ENCODE measurements at places on chromosomes 2 and 18. TPM values are rescaled to one million over a fixed set of nuclear protein-coding genes. Genes with fewer than 3 reads are reported as not detected.

GRCh38 chr2:16130906-16131400, 190.6 kb downstream of the MYCN start:
- no peak overlapping the region for H3K4me3 ChIP-seq
- no peak for DNase-seq
- H3K4me1 ChIP-seq, result no peaks in the 10 kb centered on the region
- no peak overlapping the region for H3K27ac ChIP-seq
- H3K27me3 ChIP-seq, result no peaks in the 10 kb centered on the region

- H3K27ac ChIP-seq, result no peak overlapping the region
- no peaks in the 10 kb centered on the region for H3K36me3 ChIP-seq
- H3K4me3 ChIP-seq, result no peak overlapping the region
- DNase-seq, result no peak
Measured at GRCh38 chr18:62069556-62069955, 117.3 kb downstream of the PIGN start.

DNA sequence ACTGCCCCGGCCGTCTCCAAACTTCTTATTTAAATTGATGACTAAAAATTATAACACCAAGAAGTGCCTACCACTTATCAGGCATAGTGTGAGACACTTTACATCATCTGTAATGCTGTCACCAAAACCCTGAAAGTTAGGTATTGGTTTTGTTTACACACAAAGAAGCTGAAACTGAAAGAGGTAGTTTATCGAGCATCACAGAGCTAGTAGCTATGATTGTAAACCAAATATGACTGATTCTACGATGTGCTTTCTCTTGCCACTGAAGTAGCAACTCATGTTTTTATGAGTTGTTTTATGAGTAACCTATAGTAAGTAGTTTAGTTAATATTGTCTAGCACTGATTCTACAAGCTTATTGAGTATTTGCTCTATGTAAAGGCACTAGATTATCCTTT, 31.5 kb downstream of the DYNC1I2 start:
- DNase-seq, result no peak
- H3K4me1 ChIP-seq, result no peaks in the 10 kb centered on the region
- no peaks in the 10 kb centered on the region for H3K36me3 ChIP-seq

DNA sequence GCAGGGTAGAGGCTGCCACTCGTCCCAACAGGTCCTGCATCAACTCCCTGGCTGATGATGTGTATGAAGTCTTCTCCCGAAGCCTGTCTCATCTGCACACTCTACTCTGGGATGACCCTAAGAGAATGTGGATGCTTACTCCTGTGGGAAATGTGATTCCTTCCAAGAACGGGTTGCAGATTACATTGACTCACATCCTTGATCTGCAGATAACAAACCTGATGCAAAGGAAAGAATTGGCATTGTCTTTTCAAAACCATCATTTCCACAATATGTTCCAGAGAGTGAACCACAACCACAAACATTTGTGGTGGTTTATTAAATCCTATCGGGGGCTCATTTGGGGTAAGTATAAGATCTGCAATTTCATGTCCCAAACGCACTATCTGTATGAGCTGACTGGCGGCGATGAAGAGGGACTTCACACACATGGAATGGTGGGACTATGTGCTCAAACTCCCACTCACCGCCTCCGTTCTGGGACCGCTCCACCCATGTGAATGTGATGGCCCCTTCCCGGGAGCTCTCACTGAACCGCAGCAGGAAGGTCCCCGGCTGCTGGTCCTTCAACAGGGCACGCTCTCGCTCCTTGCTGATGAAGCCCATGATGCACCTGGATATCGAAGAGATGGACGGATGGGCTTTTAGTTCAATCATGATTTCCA, 35.5 kb downstream of the STAT1 start:
- H3K36me3 ChIP-seq, result peaks cover 80% of the 10 kb centered on the region
- H3K4me1 ChIP-seq, result no peaks in the 10 kb centered on the region
- DNase-seq, result no peak

DNA sequence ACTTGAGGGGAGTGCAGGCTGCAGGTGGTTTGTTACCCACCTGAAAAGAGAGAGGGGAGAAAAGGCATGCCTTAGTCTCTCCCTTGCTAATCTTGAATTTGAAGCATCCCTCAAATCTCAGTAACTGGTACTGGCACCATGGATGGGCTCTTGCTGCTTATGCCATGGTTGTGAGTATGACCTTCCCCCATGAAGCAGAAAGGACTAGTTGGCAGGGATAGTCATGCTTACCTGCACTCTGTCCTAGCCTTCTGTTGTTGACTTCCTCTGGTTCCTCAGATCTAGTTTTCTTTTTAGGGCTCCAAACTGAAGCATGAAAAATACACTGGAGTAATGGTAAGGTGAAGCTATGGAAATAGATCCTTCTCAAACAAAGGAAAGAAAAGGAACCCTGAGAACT, 191.2 kb downstream of the SPAG16 start:
- H3K4me3 ChIP-seq, result no peak overlapping the region
- H3K27ac ChIP-seq, result no peak overlapping the region
- no peaks in the 10 kb centered on the region for H3K4me1 ChIP-seq
- H3K36me3 ChIP-seq, result no peaks in the 10 kb centered on the region
- no peak for DNase-seq

DNA sequence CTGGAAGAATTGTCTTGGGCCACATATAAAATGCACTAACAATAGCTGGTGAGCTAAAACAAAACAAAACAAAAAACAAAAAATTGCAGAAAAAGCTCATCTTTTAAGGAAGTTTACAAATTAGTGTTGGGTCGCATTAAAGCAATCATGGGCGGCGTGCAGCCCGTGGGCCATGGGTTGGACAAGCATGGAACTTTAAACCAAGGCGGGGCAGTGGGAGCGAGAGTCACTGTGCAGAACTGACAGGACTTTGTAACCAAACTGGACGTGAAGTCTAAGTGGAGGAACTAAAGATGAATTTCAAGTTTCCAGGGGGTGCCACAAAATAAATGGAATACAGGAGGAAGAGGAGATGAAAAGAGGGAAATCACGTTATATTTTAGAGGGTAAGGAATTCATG, 80.7 kb downstream of the PSMG2 start:
- H3K4me3 ChIP-seq, result no peak overlapping the region
- H3K4me1 ChIP-seq, result no peaks in the 10 kb centered on the region
- no peak overlapping the region for H3K27ac ChIP-seq
- H3K36me3 ChIP-seq, result no peaks in the 10 kb centered on the region

DNA sequence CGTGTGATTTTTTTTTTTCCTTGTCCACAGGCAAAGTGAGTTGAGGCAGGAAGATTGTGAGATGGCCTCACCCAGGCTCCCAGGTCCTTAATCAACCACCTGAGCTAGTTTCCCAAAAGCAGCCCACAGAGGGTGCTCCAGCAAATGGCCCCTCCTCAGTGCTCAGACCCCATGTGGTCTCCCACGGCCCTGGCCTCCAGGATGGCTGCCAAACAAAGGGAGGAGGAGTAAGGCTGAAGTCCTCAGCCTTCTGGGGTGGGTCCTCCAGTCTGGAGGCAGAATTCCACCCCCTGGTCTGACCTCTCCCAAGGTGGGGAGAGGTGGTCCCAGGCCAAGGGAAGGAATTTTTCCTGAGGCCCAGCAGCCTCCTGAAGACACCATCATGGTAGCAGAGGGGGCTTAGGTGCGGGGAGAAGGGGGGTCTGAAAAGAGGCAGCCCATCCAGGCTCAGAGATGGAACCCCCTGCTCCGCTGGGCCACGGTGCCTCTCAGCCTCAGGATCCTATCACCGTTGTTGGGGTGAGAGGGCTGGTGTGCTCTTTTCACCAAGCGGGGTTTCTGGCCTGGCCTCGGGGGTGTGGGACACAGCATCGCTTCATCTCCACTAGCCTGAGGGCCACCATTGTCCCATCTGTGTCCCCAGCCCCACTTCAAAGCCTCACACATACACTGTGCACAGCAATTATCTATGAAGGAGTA, 2.3 kb downstream of the NGEF start:
- H3K4me1 ChIP-seq, result no peaks in the 10 kb centered on the region
- H3K36me3 ChIP-seq, result no peaks in the 10 kb centered on the region
- no peaks in the 10 kb centered on the region for H3K27me3 ChIP-seq
- no peak for DNase-seq

GRCh38 chr2:15791294-15791693, 149.1 kb upstream of the MYCN start:
- DNase-seq, result no peak
- no peaks in the 10 kb centered on the region for H3K27me3 ChIP-seq
- H3K27ac ChIP-seq, result no peak overlapping the region
- H3K4me1 ChIP-seq, result no peaks in the 10 kb centered on the region

- no peak for DNase-seq
- H3K4me3 ChIP-seq, result no peak overlapping the region
- no peaks in the 10 kb centered on the region for H3K36me3 ChIP-seq
- H3K27ac ChIP-seq, result no peak overlapping the region
- no peaks in the 10 kb centered on the region for H3K27me3 ChIP-seq
Measured at GRCh38 chr2:11656671-11657101, 13.3 kb downstream of the NTSR2 start.

DNA sequence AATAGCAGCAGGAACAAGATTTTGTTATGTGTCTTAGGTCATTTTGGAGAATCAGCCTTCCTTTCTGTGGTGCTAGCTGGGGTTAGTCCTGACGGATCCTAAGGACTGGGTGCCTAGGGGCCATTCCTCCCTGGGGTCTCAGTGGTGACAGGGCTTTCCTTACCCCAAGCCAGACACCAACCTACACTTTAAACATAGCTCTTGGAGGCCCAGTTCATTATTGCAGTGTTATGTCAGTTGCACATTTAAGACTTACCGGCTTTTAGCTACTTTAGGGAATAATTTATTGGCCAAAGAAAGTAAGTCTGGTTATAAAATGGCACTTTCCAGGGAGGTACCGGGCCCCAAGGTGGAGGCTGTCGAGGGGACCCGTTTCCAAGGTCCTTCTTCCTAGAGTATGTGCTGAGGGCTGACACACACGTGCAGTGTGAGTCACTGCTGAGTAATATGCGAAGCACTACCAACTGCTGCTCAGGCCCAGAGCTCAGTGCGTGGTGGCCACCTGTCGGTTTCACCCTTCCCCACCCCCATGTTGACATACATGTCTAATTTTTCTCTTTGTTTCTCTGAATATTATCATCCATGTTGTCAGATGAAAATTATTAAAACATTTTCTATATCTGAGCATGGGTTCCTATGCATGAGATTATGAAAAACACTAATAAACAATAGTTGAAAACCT, 37.0 kb upstream of the GRHL1 start:
- H3K4me3 ChIP-seq, result no peak overlapping the region
- H3K36me3 ChIP-seq, result no peaks in the 10 kb centered on the region
- H3K27ac ChIP-seq, result no peak overlapping the region
- DNase-seq, result no peak

DNA sequence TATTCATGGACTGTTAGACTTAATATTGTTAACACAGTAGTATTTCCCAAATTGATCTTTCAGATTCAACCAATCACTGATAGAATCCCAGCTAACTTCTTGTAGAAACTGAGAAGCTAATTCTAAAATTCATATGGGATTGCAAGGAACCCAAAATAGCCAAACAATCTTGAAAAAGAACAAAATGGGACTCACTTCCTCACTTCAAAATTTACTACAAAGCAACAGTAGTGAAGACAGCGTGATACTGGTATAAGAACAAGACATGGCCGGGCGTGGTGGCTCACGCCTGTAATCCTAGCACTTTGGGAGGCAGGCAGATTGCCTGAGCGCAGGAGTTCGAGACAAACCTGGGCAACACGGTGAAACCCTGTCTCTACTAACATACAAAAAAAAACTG, 46.3 kb downstream of the ATL2 start:
- H3K4me1 ChIP-seq, result no peaks in the 10 kb centered on the region
- H3K36me3 ChIP-seq, result no peaks in the 10 kb centered on the region
- H3K4me3 ChIP-seq, result no peak overlapping the region

DNA sequence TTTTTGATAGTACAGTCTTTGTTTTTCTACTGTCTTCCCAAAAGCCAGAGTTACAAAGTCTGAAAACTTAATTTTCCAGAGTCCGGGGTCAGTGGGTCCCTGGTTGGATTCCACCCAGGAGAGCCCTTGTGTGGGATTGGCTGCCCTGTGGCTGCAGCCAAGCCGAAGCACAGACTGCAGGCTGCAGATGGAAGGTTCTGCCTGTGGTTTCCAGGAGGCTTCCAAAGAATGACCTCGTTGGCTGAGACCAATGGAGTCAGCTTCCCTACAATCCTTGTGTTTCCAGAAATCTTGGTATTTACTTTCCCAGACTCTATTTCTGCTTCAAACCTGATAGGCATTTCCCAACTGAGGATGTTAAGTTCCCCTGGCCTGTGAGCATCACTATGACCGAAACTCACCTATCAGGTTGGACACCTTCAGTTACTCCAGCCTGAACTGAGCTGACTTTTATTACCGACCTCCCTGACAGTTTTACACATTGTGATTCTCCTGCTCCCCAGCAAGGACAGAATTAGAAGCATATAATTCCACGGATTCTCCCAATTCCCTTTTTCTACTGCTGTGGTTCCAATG, 117.5 kb upstream of the CCDC68 start:
- H3K36me3 ChIP-seq, result no peaks in the 10 kb centered on the region
- no peaks in the 10 kb centered on the region for H3K4me1 ChIP-seq
- no peak overlapping the region for H3K27ac ChIP-seq
- DNase-seq, result no peak
- no peak overlapping the region for H3K4me3 ChIP-seq
- no peaks in the 10 kb centered on the region for H3K27me3 ChIP-seq

DNA sequence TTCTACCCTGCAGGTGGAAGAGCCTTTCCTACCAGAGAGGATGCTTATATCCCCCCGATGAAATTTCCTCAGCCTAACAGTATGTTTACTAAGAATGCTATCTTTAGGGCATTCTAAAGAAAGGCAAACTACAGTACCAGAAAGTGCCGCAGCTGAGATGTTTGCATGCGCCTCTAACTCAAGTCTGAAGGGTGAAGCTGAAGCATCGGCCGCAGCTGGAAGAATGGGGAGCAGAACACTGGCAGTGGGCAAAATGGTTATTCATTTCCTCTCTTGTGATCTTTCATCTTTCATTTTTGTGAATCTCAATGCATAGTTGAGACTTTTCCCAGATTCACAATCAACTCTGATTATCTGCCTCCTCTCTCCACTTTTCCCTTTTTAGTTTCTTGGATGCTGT, 648.2 kb upstream of the ZEB2 start:
- no peaks in the 10 kb centered on the region for H3K36me3 ChIP-seq
- no peak overlapping the region for H3K4me3 ChIP-seq
- no peaks in the 10 kb centered on the region for H3K27me3 ChIP-seq
- no peaks in the 10 kb centered on the region for H3K4me1 ChIP-seq
- DNase-seq, result no peak
- H3K27ac ChIP-seq, result no peak overlapping the region

GRCh38 chr18:34651586-34652369, 58.3 kb upstream of the DTNA start:
- H3K27ac ChIP-seq, result no peak overlapping the region
- DNase-seq, result no peak
- H3K27me3 ChIP-seq, result no peaks in the 10 kb centered on the region
- H3K36me3 ChIP-seq, result no peaks in the 10 kb centered on the region
- H3K4me1 ChIP-seq, result peaks cover 7% of the 10 kb centered on the region
- no peak overlapping the region for H3K4me3 ChIP-seq

LRATD1 gene
- 2.3 TPM for total RNA-seq

NMS gene
- total RNA-seq, result not detected

RESP18 gene
- not detected for total RNA-seq

NT5C1B gene
- not detected for total RNA-seq

TLX2 gene
- total RNA-seq, result 0.17 TPM

ANKRD30B gene
- not detected for total RNA-seq

ACTG2 gene
- total RNA-seq, result 13.7 TPM

AQP12B gene
- total RNA-seq, result not detected

HMSD gene
- total RNA-seq, result 4.8 TPM

STK17B gene
- total RNA-seq, result 10.5 TPM

All from H1 (cell line).